ENCODE measurements at places on chromosomes 12 and 14. TPM values are rescaled to one million over a fixed set of nuclear protein-coding genes. Genes with fewer than 3 reads are reported as not detected.

The MAP3K12 gene
- 12.6 TPM for total RNA-seq

The FAM186B gene
- total RNA-seq = 0.05 TPM

The ULK1 gene
- total RNA-seq = 14.4 TPM

The LRRC74A gene
- total RNA-seq = not detected

The ING4 gene
- 14.9 TPM for total RNA-seq

GRCh38 chr14:80669426-80669825 is 272.1 kb downstream of the CEP128 start:
- DNase-seq = no peak

DNA sequence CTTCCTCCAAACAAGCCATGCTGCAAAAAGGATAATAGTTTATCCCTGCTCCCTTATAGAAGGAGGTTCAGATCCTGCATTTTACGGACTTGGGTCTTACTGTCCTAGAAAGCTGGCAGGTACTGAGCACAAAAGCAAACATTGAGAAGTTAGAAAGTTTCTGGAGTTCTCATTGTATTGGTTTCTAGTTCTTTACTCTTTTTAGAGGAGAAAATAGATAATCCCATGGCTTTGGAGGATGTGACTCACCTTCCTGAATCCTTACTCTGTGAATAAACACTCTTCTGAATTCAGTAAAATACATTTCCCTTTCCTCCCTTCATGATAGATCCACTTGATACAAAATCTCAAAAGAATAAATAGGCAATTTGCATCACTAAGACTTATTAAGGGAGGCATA is 188.9 kb downstream of the NPAS3 start:
- no peak for DNase-seq

GRCh38 chr14:68181519-68182326 is 362.1 kb downstream of the RAD51B start:
- DNase-seq = no peak

GRCh38 chr14:90409209-90409730 is 12.4 kb downstream of the CALM1 start:
- DNase-seq = no peak

DNA sequence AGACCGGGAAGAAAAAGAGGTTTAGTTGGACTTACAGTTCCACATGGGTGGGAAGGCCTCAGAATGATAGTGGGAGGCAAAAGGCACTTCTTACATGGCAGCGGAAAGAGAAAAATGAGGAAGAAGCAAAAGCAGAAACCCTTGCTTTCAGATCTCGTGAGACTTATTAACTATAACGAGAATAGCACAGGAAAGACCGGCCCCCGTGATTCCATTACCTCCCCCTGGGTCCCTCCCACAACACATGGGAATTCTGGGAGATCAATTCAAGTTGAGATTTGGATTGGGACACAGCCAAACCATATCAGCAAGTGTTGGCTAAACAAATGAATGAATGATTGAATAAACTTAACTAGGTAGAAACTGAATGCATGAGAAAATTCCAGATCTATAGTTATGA is 85.3 kb upstream of the PARP11 start:
- DNase-seq = no peak
